ENCODE measurements at places on chromosomes 11 and 22.

GRCh38 chr11:44876906-44877305 is 73.8 kb downstream of the TP53I11 start:
- no peak for DNase-seq

- no peak for DNase-seq
Measured at GRCh38 chr11:134654161-134654915, 242.3 kb upstream of the B3GAT1 start.

GRCh38 chr22:49976439-49977175 is 16.0 kb downstream of the PIM3 start:
- DNase-seq, result no peak

GRCh38 chr11:78386215-78386941 is 31.2 kb downstream of the GAB2 start:
- DNase-seq, result no peak

- no peak for DNase-seq
Measured at GRCh38 chr11:32186118-32186517, 95.2 kb downstream of the RCN1 start.

GRCh38 chr22:22519591-22519990 is 479 bp downstream of the ZNF280A start:
- DNase-seq, result no peak

DNA sequence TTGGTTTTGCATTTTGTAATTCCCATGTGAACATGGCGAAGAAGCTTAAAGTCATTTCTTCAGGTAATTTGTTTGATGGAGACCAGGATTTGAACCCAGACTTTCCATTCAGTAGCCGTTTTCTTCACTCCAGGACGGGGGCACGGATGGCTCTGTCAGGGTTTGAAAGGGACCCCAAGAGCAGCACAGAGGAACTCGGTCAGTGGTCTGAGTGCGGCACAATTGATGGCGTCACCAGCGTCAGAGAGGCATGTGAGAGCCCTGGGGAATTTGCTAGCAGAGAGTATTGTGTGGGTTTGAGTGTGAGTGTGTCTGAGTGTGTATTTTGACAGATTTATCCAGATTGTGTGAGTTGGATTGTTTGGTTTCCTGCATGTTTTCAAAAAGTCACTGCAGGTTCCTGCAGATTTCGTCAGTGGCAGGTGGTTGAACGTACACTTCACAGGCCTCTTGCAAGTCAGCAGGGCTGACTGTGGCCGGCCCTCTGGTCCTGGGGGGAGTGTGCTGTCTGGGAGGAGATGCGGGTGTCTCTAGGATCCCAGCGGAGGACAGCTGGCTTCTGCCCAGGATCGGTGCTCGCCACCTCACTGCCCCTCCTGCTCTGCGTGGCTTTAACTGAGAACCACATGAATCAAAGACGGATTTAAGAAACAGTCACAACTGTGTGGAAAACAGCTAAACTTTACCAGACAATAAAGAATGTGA is 199.3 kb downstream of the TBC1D22A start:
- DNase-seq, result no peak

- no peak for DNase-seq
Measured at GRCh38 chr11:126969865-126970479, 30.6 kb downstream of the KIRREL3 start.

GRCh38 chr11:115674176-115674936 is 170.1 kb upstream of the CADM1 start:
- DNase-seq, result no peak

GRCh38 chr11:48025984-48026340 is 45.6 kb downstream of the PTPRJ start:
- no peak for DNase-seq

- no peak for DNase-seq
Measured at GRCh38 chr11:60756307-60757032, at the start of gene MS4A15. Gene MS4A15, plus strand, starts transcription at chr11:60756867. Its CDS starts 6,867 bp downstream, at chr11:60763734.

- DNase-seq, result no peak
Measured at GRCh38 chr22:23070418-23071229, at the start of gene GNAZ. Gene GNAZ, plus strand, starts transcription at chr22:23070519. Its CDS starts 25,177 bp downstream, at chr22:23095696.

GRCh38 chr11:129075757-129076156 is 116.4 kb downstream of the ARHGAP32 start:
- DNase-seq, result no peak

DNA sequence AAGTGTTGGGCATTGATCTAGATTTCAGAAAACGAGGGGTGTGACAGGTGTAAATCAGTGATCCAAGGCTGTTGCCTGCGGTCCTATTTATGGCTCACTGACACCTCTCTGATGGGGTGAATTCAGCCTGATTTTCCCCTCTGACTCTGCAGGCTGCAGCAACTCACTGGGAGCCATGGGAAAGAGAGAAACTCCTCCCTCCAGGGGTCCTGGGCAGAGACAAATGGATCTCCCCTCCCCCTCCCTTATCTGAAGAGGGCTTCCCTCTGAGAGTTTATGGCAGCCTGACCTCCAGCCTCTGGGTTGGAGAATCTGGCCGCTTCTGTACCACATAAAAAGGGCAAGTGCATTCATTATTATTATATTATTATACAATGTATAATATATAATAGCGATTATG is 1.8 kb upstream of the PKNOX2 start:
- DNase-seq, result no peak

GRCh38 chr11:74171630-74171968 is 510 bp downstream of the PPME1 start:
- no peak for DNase-seq

- DNase-seq, result no peak
Measured at GRCh38 chr22:36292823-36293530, 40.0 kb downstream of the APOL1 start.

- no peak for DNase-seq
Measured at GRCh38 chr22:27976586-27976985, 57.5 kb upstream of the PITPNB start.

DNA sequence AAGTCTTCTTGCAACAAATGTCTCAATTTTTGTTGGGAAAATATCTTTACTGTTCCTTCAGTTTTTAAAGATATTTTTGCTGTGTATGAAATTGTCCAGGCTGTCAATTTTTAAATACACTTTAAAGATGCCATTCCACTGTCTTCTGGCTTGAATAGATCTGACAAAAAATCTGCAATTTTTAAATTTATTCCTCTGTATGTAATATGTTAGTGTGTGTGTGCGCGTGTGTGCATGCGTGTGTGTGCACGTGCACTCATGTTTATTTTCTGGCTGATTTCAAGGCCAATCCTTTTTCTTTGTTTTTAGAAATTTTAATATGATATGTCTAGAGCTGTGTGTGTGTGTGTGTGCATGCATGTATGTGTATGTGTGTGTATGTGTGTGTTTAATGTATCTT is 263.2 kb upstream of the SESN3 start:
- no peak for DNase-seq

DNA sequence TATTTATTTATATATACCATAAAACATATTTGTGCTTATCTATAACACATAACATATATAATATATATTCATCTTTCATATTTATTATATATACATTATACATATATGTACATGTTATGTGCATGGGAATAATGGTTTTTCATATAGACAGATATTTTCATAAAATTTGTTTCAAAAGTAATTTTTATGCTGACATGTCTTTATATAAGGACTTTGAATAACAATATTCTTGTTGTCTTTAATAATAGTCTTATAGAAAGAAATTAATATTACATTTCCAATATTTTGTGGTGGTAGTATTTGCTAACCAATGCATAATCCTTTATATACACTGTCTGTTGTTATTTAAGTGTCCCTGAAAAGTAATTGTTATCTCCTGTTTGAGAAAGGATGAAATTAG is 49.6 kb downstream of the GRM5 start:
- DNase-seq, result no peak

GRCh38 chr11:123258877-123259276 is 63.8 kb upstream of the CLMP start:
- DNase-seq, result no peak

GRCh38 chr22:47376901-47377505 is 614.6 kb downstream of the TBC1D22A start:
- DNase-seq, result no peak

DNA sequence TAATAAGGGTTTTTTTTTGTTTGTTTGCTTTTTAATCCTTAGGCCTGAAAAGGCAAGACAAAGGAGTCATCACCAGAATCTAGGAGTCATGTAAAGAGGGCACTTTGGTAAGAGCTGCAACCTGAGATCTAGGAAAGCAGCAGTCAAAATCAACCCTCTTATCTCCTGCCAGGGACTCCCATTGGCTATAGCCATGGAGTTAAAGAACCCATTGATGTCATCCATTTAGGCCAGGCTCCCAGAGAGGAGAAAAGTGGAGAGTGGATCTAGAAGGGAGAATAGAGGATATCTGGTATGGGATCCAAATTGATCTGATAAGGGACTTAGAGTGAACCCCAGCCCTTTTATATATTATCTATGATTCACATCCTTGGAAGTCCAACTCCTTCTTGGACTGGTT is 35.9 kb downstream of the ZNF215 start:
- DNase-seq, result no peak

DNA sequence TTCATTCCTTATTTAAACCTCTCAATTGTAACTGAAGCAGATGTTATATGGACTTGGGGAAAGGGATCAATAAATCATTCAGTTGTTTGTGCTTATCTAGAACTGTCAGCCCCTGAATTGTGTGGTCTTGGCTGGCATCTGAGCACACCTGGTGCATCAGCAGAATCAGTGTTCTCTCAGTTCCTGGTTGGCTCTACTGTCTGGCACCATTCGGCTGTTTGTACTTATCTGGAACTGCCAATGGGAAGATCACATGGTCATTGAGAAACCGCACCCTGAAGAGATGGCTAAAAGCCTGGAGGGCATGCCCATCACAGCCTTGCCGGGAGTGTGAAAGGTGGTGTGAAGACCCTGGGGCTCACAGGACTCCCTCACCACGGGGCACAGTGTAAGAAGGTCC is 37.1 kb upstream of the EHF start:
- no peak for DNase-seq

DNA sequence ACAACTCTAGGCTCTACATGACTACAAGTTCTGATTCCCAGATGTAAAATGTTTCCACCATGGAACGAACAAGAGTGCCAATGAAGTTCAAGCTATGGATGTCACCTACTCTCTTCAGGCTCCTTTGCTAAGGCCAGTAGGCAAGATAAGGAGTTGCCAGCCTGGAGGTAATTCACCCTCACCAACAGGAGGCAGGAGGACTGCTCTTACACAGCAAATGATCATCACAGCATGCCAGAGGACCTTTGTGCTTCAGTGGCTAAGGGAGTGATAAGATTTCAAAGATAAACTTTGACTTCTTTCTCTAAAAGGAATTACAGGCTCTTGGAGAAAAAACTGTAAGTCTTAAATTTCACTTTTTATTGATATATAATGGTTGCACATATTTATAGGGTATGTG is 54.1 kb upstream of the SLC36A4 start:
- DNase-seq, result no peak

- no peak for DNase-seq
Measured at GRCh38 chr11:316891-317301, 3.1 kb downstream of the IFITM1 start.

GRCh38 chr11:8566613-8567210 is 27.3 kb downstream of the STK33 start:
- no peak for DNase-seq

DNA sequence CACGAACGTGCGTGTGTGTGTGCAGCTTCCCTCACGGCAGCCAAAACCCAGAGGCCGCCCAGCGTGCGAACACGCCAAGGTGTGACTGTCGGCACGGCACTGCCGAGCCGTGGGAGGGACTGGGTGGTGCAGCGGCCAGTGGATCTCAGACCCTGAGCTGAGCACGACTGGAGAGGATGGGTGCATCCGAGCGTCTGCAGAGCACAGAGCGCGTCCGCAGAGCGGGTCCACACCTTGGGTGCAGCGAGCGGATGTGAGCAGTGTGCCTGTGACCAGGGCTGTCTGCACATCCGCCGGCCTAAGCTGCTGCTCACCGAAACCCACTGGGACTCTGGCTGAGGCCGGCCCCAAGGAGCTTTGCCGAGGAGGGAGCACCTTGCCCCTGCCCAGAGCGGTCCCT is 22.7 kb downstream of the PTDSS2 start:
- no peak for DNase-seq

DNA sequence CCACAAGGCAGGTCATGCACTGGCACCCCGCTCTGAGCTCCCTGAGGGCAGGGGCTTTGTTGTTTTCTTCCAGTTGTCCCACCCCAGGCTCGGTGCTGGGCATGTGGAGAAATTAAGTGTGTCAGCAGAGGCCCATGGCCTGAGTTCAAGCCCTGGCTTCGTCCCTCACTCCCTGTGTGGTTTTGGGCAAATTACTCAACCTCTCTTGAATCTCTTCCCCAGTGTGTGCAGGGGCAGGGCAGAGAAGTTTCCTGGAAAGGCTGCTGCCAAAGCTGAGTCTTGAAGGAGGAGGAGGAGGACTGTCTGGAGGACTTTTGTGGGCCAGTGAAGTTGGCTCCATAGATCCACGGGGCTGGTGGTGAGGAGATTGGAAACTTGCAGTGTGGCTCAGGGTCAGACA is 138.1 kb upstream of the E2F8 start:
- no peak for DNase-seq

DNA sequence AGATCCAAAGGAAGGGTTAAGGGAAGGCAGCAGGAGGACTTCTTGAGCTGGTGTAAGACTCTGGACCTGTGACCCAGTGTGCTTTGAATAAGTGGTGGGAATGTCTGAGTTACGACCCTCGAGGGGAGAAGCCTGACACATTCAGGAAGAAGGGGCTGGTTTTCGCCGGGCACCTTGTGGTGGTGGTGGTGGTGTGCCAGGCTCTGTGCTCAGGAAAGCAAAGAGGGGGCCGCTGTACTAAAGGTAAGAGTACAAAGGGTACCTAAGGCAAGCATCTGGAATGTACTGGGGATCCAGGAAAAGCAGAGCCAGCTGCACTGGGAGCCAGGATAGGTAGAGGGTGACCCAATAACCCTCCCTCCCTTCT is 6.3 kb downstream of the KLHL35 start:
- DNase-seq, result no peak

DNA sequence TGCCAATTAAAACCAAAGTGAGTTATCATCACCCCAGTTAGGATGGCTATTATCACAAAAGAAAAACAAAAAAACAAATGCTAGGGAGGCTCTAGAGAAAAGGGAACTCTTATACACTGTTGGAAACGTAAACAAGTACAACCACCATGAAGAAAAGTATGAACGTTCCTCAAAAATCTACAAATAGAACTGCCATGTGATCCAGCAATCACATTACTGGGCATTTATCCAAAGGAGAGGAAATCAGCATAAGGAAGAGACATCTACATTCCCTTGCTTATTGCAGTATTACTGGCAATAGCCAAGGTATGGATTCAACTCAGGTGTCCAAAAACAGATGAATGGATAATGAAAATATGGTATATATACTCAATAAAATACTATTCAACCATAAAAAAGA is 1145.1 kb downstream of the LRRC4C start:
- no peak for DNase-seq

GRCh38 chr11:113532697-113533424 is 57.7 kb upstream of the DRD2 start:
- peak; percentile 29 for DNase-seq

GRCh38 chr22:35678836-35679235 is 30.6 kb downstream of the APOL6 start:
- no peak for DNase-seq
